ENCODE measurements at places on chromosomes 3 and 15.

DNA sequence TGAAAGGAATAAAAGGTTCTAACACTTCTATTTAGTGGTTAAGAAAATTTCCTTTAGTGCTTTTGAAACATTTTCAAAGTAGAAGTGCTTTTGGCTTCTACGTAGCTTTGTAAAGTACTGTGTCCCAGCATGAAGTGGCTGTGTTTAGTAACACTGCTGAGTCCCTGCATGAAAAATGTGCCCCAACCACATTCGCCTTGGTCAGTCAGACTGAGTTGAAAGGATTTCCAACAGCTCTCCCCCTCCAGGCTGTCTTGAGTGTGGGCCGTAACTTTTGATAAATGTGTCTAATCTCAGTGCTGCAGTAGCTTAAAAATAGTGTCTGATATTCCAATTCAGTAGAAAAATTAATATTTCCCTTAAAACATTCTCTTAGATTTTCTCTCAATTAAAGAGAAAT, 115.0 kb downstream of the NR1D2 start:
- no peak for DNase-seq

- DNase-seq, result no peak
Observed at GRCh38 chr15:56767315-56767714, 34.0 kb upstream of the ZNF280D start.

- no peak for DNase-seq
Observed at GRCh38 chr3:134334231-134334900, 39.9 kb downstream of the AMOTL2 start.

DNA sequence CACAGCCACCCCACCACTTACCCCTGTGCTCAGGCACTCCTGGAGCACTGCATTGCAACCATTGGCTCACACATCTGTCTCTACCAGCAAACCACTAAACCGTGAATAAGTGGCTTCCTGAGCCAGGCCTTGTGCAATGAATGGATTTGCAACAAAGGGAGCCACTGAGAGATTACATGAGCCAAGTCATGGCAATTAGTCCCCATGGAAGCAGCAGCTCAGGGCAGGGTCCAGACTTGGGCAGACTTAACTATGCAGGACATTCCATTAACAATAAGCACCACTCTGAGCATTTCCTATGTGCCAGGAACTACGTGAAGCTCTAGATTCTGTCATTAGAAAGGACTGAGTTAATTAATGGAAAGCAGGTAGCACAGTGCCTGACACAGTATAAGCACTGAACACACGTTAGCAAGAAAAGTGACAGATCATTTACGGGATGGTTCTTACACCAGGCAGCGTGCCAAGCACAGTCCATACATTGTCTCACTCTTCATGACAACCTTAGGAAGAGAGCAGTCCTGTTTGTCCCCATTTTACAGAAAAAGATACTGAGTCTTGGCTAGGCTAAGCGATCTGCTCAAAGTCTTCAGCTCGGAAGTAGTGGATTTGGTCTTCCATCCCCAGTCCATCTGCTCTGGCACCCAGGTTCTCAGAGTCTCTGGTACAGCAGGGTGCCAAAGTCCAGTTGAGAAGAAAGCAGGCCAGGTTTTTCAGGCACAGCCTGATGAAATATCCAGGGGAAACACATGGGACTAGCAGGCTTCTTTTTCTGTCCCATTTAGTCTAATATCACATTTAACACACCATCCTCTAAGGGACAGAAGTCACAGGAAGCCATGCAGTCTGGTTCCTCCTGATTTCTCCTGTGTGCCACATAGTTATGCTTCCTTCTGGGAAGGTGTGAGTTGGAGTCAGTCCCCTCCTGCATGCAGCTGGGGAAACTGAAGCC, 44.1 kb downstream of the LIPC start:
- no peak for DNase-seq

- no peak for DNase-seq
Observed at GRCh38 chr15:51025454-51025846, 69.3 kb downstream of the TNFAIP8L3 start.

DNA sequence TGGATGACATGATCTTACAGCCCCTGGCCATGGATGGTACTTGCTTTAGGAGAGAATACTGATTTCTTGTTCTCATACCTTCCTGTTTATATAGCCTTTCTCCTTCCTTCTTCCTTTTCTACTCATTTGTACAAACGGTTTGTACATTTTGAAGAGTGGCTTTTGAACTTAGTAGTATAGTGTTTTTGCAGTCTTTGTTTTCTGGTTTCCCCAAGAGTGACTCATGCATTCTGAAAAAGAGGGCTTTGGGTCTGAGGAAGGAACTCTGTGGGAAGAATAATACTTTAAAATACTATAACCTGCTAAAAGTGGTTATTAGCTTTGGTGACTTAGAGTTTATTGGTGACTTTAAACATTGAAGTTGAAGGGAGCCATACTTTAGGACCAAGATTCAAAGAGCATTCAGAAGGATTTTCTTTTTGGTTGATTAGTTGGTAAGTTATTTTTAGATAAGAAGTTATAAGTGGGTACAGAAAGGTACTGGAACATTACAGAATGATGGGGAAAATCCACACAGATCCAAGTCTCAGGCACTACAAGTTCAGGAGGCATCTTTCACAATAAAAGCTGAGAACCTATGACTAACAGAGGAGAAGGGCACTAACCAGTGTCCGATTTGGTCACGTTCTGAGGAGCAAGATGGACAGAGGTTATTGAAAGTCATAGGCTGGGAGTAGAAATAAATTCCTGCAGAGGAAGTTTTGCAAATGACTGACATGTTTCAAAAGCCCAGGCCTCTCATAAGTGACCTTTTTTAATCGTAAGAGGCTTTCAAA, 369.6 kb upstream of the AZI2 start:
- no peak for DNase-seq

GRCh38 chr3:175338775-175339535, 479.8 kb downstream of the NAALADL2 start:
- DNase-seq, result no peak

DNA sequence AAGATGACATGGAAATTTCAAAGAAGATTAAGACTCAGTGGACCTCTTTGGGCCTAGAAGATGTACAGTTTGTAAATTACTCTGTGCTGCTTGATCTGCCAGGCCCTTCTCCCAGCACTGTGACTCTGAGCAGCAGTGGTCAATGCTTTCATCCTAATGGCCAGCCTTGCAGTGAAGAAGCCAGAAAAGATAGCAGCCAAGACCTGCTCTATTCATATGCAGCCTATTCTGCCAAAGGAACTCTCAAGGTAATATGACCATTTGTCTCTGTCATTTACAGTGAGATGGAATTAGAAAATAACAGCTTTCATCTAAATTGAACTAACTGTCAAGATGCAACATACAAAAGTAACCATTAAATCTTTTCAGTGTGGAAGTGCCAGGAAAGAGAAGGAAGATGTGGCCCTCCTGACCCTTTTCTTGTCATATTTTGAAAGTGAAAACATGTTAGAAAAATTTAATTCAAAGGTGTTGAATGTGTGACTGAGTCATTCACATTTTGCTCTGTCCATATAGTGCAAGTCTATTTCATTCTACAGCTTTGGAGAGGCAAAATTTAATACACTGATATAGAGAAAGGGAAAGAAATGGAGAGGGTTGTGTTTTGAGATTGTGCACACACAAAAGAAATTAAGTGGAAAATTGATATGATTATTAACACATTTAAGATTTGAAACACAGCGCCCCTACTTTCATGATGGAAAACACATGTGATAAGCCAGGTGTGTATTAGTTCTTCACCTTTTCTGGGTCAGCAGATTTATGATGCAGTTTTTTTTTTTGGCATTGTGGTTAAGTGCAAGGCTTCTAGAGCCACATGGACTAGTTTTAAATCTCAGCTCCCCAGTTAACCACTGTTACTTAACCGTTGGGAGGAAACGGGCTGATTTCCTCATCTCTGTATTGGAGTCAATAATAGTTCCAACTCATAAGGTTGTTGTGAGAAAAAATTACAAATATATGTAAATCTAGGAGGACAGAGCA, 375.1 kb downstream of the NAALADL2 start:
- no peak for DNase-seq
